Lung (tissue), 17 donors: ENCODE measurements at places on chromosomes 6 and 20.
A peak's percentile ranks its signal among the peaks of the same experiment; 100 is the strongest.

DNA sequence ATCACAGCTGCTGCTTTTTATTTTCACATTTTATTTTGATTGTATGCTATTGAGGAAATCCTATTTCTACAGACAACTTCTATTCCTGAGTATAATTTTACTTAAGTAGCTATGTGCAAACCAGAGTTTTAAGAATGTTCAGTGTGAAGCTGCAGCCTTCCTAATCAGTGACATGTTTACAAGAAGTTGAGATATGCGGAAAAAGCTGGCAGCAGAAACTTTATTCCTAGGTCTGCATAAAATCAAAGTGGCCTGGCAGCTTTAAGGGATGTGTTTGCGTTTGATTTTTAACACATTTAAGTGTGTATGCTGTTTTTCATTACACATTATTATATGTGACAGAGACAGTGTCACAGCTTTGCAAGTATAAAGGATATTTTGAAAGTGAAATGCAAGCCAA lies 26.3 kb downstream of the MAPK14 start:
- peaks cover 6% of the 10 kb centered on the region for H3K36me3 ChIP-seq
- peaks cover 12% of the 10 kb centered on the region for H3K4me1 ChIP-seq
- peak; percentile 25 for DNase-seq
- H3K27me3 ChIP-seq: no peaks in the 10 kb centered on the region
- no peak overlapping the region for H3K4me3 ChIP-seq
- no peak overlapping the region for H3K27ac ChIP-seq

- no peaks in the 10 kb centered on the region for H3K27me3 ChIP-seq
- peak overlapping the region; percentile 99 for H3K27ac ChIP-seq
- H3K36me3 ChIP-seq: no peaks in the 10 kb centered on the region
- H3K4me3 ChIP-seq: peak overlapping the region; percentile 43
Measured at GRCh38 chr6:136290410-136291010, 864 bp upstream of the BCLAF1 start.

GRCh38 chr6:10140824-10141223 lies 274.1 kb downstream of the TFAP2A start:
- DNase-seq: peak; percentile 57
- H3K36me3 ChIP-seq: no peaks in the 10 kb centered on the region
- no peak overlapping the region for H3K4me3 ChIP-seq
- H3K27me3 ChIP-seq: no peaks in the 10 kb centered on the region
- H3K4me1 ChIP-seq: no peaks in the 10 kb centered on the region

DNA sequence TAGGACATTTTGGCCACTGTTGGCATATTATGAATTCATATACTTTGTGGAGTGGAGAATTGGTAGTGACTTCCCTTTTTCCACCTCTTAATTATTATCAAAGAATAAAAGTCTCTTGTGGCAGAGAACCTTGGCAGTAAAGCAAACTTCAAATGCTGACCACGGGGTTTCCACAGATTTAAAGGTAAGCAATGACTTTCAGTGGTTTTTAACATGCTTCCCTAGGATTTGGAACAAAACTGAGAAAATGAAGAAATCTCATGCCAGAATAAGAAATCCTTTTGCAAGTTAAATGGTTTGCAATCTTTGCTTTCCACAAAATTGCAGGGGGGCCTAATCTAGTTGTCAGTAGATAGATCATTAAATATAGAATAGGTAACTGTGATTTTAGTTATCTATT lies 2.0 kb upstream of the SDC4 start:
- H3K27me3 ChIP-seq: no peaks in the 10 kb centered on the region
- H3K4me1 ChIP-seq: peaks cover 5% of the 10 kb centered on the region
- DNase-seq: no peak
- no peak overlapping the region for H3K27ac ChIP-seq
- no peaks in the 10 kb centered on the region for H3K36me3 ChIP-seq

DNA sequence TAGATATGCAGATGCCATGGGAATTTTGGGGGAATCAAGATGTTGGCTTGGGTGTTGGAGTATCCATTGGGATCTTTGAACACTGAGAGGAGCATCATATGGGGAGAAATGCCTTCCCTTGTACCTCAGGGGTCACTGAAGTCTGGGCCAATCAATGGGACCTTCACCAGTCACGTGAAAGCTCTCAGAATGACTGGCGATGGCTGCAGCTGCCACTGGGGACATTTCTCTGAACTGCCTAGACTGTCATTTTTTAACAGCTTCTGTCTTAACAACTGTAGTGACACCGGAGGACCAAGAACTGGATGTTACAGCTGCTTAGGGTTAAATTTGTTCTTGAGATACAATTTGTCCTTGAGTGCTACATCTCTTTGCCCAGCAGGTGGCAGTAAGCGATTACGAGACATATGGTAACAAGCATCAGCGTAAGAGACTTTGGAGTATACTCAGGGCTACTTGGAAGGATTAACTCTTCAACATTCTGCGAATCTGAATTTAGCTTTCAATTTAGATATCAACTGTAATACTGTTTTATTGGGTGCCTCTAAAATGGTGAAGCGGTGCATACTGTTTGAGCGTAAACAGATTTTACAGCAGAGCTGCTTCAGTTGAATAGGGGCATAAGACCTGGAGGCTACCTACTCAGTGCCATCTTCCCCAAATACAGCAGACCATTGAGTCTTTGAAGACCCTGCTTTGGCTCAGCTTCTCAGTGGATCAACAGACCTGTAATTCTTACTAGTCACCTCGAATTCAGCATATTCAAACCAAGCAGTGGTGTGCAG lies 36.0 kb downstream of the CCN2 start:
- no peaks in the 10 kb centered on the region for H3K4me1 ChIP-seq
- H3K36me3 ChIP-seq: no peaks in the 10 kb centered on the region
- peak; percentile 69 for DNase-seq
- no peak overlapping the region for H3K27ac ChIP-seq

- H3K36me3 ChIP-seq: no peaks in the 10 kb centered on the region
- H3K27ac ChIP-seq: peak within 1 kb of the TSS; percentile 68
- H3K4me1 ChIP-seq: peaks cover 6% of the 10 kb centered on the region
- H3K27me3 ChIP-seq: peaks cover 9% of the 10 kb centered on the region
Measured at GRCh38 chr6:151493804-151494234, at the start of gene CCDC170. TSS of gene CCDC170 (plus strand) at chr6:151494017. CDS start at chr6:151494129, 112 bp downstream.

DNA sequence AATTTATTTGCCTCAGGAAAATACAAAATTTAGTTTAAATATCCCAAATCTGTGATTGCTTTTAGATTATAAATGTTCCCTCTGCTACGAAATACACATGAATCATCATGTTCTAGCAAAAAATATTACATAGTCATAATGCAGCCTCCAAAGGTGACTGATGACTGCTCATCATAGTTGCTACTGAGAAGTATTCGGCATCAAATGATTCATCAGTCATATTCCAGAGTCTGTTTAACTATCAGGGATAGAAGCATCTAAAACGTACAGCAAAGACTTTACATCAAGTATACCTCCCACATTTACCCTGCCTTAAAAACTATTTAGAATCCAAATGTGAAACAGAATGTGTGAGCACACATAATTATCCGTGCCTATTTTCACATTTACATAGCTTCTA lies 626.0 kb downstream of the CDH26 start:
- H3K36me3 ChIP-seq: no peaks in the 10 kb centered on the region
- H3K27ac ChIP-seq: no peak overlapping the region

DNA sequence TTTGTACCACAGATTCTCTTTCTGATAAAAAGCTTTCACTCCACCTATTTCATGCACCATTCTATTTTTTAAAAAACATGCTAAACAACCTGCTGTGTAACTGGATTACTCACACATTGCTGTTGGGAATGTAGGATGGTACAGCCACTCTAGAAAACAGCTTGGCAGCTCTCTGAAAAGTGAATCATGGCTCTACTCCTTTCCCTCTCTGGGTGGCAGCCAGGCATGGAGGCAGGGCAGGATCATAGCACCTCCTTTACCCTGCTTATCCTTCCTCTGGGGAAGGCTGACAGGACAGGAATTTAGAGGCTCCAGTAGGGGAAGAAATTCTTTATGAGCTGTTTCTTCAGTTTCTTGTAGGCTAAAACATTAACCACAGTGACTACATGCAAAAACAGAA lies 6.7 kb upstream of the VNN2 start:
- peaks cover 2% of the 10 kb centered on the region for H3K4me1 ChIP-seq
- H3K27me3 ChIP-seq: no peaks in the 10 kb centered on the region
- H3K36me3 ChIP-seq: no peaks in the 10 kb centered on the region
- DNase-seq: no peak
- H3K27ac ChIP-seq: no peak overlapping the region

GRCh38 chr6:84707171-84707570 lies 57.2 kb downstream of the TBX18 start:
- no peak overlapping the region for H3K4me3 ChIP-seq
- DNase-seq: no peak
- H3K27ac ChIP-seq: no peak overlapping the region
- H3K27me3 ChIP-seq: no peaks in the 10 kb centered on the region
- no peaks in the 10 kb centered on the region for H3K36me3 ChIP-seq
- H3K4me1 ChIP-seq: no peaks in the 10 kb centered on the region

DNA sequence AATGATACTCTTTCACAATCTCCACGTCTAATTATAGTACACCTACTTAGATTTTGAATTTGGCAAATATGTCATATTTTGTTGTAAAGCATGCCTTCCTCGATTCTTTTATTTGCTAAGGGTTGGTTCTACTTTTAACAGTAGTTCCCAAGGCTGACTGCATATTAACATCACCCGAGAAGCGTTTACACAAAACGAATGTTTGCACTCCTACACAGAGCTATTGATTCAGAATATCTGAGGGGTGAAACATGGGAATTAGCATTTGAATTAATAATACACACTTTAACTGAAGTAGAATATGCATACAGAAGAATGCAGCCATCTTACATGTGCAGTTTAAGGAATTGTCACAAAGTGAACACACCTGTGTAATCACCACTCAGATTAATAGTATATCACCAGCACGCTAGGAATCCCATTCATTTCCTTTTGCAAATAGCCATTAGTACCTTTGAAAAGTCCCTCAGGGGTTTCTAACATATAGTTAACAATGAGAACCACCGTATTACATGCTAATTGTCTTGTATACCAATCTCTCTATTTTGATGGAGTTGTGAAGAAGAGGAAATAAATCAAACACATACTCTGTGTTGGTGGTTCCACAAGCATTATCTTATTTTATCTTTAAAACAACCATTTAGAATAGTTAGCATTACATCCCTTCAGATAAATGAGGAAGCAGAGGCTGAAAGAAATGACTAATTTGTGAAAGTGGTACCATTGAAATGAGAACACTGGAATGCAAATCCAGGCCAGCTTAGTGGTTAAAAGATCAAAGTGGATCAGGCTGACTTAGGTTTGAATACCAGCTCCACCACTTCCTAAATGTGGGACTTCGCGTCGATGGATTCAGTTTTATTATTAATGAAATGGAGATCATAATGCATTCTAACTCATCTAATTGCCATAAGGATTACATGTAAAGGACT lies 317.6 kb downstream of the HDGFL1 start:
- no peaks in the 10 kb centered on the region for H3K36me3 ChIP-seq
- no peak overlapping the region for H3K27ac ChIP-seq
- DNase-seq: no peak
- no peaks in the 10 kb centered on the region for H3K27me3 ChIP-seq
- H3K4me1 ChIP-seq: peaks cover 7% of the 10 kb centered on the region

DNA sequence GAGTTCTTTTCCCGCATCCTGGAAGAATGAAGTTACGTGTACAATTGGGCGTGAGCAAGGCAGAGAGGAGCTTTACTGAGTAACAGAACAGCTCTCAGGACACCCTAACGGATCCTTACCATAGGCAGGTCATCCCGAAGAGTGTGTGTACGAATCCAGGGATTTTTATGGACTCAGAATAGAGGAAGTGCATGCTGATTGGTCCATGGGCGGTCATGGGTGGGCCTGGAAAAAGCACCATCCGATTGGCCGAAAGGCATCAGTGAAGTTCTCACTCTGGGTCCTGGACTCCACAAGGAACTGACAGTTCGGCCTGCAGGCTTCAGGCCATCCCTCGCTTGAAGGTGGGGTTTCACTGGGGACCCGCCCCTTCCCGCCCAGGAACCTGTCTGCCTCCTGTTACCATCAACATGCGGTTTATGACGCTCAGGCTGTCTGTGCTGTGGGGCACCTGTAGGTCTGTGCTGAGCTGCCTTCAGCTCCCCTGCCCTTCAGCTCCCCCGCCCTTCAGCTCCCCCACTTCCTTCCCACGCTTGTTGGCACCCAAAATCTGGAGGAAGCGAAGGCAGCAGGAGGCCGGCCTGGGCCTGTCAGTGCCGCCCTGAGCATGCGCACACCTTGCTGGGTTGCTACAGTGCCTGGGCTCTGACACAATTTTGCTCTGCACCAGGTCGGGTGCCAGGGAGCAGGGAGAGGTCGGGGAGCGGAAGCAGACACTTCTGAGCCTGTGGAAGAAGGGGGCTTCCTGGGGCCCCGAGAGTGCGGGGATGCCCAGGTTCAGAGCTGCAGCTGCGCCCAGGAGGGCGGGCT lies 57.9 kb upstream of the MANEA start:
- no peaks in the 10 kb centered on the region for H3K27me3 ChIP-seq
- no peak for DNase-seq
- H3K36me3 ChIP-seq: no peaks in the 10 kb centered on the region
- H3K4me3 ChIP-seq: no peak overlapping the region

GRCh38 chr6:40778196-40778595 lies 191.0 kb upstream of the LRFN2 start:
- no peak overlapping the region for H3K27ac ChIP-seq
- no peak overlapping the region for H3K4me3 ChIP-seq
- H3K27me3 ChIP-seq: no peaks in the 10 kb centered on the region
- H3K36me3 ChIP-seq: no peaks in the 10 kb centered on the region
- no peak for DNase-seq

GRCh38 chr20:23404196-23404595 lies 17.1 kb downstream of the NAPB start:
- peaks cover 15% of the 10 kb centered on the region for H3K4me1 ChIP-seq
- H3K27ac ChIP-seq: no peak overlapping the region
- no peaks in the 10 kb centered on the region for H3K27me3 ChIP-seq
- peaks cover 7% of the 10 kb centered on the region for H3K36me3 ChIP-seq
- no peak overlapping the region for H3K4me3 ChIP-seq

DNA sequence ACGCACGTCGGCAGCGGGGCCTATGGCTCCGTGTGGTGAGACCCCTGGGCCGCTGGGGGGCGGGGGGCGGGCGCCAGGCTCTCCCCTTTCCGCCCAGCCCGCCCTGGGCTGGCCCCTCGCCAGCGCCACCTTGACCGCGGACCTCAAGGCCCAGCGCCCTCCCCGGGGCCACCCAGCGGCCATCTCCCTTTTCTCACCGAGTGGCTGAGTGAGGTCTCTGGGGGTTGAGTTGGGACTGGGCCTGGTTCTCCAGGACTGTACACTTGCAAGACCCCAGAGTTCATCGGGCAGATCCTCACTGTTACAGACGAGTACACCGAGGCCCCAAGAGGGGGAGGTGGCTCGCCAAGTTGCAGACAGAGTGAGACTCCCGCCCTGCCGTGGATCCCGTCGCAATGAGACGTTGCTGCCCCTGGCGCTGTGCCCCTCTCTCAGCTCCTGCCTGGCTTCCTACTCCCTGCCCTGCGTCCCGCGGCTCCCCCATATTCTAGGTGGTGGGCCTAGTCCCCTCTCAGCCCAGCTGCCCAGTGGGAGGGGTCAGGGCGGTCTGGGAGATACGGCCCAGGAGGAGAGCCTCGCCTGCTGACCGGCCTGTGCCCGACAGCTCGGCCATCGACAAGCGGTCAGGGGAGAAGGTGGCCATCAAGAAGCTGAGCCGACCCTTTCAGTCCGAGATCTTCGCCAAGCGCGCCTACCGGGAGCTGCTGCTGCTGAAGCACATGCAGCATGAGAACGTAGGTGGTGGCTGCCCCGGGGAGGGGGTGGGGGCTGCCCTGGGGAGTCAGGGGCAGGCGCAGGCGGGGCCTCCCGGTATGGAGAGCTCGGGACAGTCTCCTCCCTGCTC lies 576 bp downstream of the MAPK13 start:
- peak overlapping the region; percentile 23 for H3K4me3 ChIP-seq
- no peak overlapping the region for H3K27ac ChIP-seq
- H3K36me3 ChIP-seq: no peaks in the 10 kb centered on the region
- DNase-seq: peak; percentile 63
- peaks cover 4% of the 10 kb centered on the region for H3K27me3 ChIP-seq

- H3K4me1 ChIP-seq: no peaks in the 10 kb centered on the region
- DNase-seq: no peak
- H3K27me3 ChIP-seq: peaks cover 18% of the 10 kb centered on the region
- H3K27ac ChIP-seq: no peak overlapping the region
Measured at GRCh38 chr20:61254881-61255626, 3.0 kb downstream of the CDH4 start.
